ENCODE measurements at places on chromosomes 7 and 10.

DNA sequence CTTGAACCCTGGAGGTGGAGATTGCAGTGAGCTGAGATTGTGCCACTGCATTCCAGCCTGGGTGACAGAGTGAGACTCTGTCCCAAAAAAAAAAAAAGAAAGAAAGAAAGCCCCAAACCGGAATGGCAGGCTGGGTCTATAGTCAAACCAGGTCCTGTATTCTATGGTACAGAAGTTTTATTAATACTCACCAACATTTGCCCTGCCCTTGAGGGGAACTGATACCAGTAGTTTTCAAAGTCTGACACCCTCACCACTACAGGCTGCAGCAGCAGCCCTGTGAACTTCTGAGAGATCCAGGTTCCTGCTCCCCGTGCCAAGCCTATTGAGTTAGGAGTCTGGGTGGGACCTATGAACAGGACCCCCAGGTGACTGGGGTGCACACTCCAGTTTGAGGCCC is 80.6 kb downstream of the RGS10 start:
- no peak for DNase-seq

- peak; percentile 24 for DNase-seq
Measured at GRCh38 chr10:117260084-117260483, 19.2 kb downstream of the SLC18A2 start.

- peak; percentile 49 for DNase-seq
Measured at GRCh38 chr7:111089822-111090426, 1.0 kb upstream of the LRRN3 start.

DNA sequence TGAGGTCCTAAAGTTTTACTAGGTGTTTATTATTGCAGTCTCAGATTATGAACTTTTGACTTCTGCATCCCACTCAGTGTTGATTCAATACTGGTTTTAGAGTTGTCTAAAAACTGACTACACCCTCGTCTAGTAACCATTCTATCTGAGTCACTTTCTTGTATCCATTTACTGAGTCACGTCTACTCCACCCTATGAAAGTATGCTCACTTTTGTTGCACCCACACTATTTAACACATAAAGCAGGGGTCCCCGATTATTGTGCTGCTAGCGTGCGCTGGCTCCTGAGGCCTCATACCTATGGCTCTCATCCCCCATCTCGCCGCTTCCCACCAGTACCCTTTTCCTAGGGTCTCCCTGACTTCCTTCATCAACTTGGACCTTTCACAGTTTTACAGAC is 2.0 kb downstream of the SAMD9 start:
- DNase-seq, result peak; percentile 38

DNA sequence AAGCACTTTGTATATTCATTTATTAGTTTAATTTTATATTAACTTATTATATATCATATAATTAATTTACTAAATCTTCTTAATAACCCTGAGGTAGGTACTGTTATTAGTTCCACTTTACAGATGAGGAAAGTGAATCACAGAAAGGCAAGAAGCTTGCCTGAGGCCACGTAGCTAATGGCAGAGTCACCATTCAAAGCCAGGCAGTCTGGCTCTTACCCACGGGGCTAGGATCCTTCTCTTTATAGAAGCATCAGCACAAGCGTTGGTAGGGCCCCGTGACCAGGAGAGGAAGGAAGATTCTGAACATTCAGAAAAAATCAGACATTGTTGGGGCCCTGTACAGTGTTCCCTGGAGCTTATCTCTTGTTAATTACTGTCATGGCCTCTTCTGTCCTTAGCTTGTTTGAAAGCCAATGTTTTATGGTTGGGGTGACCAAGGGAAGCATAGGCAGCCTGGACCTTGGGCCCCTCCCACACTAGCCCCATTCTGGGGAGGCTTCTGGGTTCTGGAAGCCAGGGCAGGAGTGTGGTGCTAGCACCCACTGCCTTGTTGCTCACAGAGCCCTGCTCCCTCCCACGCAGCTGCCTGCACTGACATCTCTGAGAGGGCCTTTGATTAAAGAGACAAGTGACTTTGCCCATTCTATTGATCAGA is 31.1 kb upstream of the SLF2 start:
- no peak for DNase-seq

GRCh38 chr10:92829786-92830377 is 18.4 kb upstream of the EXOC6 start:
- DNase-seq, result no peak
